ENCODE measurements at places on chromosomes 3 and 15.

- DNase-seq: no peak
These were observed 1049.1 kb downstream of the FHIT start for GRCh38 chr3:60202052-60202726.

GRCh38 chr3:40719660-40720287, 195.0 kb downstream of the ZNF621 start:
- DNase-seq: no peak

- DNase-seq: no peak
These were observed 111.1 kb downstream of the UBE3A start for GRCh38 chr15:25327686-25328085.

GRCh38 chr3:27507515-27508266, 23.5 kb upstream of the SLC4A7 start:
- no peak for DNase-seq

- DNase-seq: no peak
These were observed 1.1 kb downstream of the NPTN start for GRCh38 chr15:73631915-73632669.

GRCh38 chr3:23735062-23735461, 70.7 kb upstream of the UBE2E1 start:
- no peak for DNase-seq

DNA sequence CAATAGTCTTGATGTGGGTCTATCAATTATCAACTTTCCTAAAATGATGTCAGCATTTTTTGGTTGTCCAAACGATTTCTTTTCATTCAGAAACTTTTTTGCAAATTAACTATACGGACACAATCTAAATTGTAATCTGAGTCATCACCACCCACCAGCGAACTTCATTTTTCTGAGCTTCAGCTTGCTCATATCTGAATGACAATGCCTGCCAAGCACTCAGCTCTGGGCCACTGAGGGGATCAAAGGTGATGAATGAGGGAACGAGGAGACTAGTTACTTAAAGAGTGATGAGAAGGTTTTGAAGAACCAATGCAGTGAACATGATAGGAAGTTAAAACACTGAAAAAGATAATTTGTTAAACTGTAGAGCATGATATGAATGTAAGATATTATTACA, 14.9 kb upstream of the TBC1D23 start:
- DNase-seq: no peak

DNA sequence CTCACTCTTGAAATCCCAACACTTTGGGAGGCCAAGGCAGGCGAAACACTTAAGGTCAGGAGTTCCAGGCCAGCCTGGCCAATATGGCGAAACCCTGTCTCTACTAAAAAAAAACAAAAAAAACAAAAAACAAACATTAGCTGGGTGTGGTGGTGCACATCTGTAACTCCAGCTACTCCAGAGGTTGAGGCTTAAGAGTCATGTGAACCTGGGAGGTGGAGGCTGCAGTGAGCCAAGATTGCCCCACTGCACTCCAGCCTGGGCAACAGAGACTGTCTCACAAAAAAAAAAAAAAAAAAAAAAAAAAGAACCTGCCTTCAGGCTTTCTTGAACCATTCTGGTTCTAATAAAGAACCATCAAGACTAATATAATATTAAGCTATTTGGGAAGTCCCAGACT, 16.5 kb downstream of the ARPP19 start:
- no peak for DNase-seq

- DNase-seq: no peak
These were observed 32.9 kb upstream of the BNIP2 start for GRCh38 chr15:59722037-59722436.

DNA sequence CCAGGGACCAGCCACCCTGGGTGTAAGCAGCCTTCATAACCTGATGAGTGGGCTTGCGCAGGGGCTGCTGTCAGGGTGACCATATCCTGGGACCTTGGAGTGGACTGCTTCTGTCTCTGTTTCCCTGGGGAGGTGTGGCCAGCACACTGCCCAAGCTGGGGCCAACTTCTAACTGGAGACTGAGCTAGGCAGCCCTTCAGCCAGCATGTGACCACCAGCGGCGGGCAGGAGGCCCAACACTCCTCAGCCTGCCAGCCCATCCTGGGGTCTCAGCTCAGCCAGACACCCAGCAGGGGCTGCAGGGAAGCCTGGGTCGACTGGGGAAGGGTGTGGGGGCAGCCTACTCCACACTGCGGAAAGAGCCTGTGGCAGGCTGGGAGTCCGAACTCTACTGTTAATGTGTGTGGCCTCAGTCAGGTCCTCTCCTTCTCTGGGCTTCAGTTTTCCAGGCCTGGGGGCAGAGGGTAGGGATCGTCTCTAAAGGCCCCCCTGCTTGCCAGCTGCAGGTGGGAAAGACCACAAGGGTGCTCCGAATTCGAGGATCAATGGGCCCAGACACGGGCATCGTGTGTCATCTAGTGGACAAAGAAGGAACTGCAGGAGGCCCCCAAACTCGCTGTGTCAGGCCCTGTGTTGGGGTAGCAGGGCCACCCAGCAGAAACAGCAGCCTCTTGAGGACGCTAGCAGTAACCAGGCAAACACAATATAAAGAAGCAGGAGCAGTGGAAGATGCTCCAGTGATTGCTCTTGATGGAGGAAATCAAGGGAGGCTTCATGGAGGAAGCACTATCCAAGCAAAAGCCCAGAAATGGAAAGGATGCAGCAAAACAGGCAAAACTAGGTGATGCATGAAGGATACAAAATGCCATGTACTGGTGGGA, 2.0 kb upstream of the SEMA3G start:
- no peak for DNase-seq

DNA sequence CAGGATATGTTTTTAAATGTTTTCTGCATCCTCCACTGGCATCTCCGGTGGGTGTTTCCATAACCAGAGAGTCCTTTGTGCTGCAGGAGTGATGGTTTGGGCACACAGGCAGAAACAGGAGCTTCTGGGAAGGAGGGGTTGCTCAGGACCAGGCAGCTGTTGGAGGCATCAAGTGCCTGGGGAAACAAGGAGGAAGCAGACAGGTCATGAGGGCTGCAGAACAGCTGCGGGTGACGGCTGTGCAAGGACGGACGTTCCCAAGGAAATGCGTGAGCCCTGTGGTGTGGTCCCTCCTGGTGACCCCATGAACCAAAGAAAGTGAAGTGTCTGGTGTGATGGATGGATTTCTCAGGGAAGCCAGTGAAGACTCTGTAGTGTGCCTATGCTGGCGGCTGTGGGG, 61.2 kb upstream of the TNFAIP8L3 start:
- DNase-seq: no peak

- no peak for DNase-seq
These were observed 17.4 kb downstream of the SETD5 start for GRCh38 chr3:9414826-9415225.

- no peak for DNase-seq
These were observed 64.6 kb downstream of the CYP11A1 start for GRCh38 chr15:74302821-74303359.

DNA sequence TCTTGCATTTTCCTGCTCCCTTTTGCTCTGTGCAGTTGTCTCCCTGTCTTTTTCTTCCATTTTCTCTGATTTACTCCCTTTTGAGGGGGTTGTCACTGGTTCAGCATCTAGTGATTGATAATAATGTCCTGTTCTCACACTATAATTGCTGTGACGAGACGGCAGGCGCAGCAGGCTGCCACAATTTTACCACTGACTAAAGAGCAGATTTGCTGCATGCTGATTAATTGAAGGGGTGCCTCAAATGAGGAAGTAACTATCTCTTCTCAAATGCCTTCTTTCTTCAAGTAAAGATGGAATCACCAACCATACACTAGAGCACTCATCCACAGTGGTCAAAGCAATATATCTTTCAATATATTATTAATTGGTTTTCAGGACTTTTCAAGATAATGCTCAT, 219.3 kb downstream of the CBLB start:
- DNase-seq: no peak

DNA sequence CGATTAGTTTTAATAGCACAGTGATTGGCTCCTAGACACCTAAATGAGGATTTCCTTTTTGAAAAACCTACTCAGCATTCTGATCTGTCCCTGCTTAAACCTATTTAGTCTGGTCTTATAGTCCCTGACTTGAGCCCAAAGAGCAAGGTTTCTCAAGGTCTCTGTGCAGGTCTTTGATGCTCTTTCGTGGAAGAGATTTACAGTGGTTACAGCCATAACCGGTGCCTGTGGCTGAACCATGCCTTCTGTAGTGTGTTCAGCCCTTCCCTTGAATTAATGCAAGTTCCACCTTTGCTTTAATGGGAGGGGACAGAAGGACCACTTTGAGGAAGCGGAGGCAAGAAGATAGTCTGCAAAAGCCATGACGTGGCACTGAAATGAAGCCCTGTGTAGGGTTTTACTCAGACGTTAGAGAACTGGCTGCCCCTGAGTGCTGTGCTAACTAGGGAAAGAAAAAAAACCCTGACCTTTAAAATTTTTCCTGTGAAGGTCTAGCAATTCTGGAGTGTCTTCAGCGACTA, 43.0 kb downstream of the ZBTB38 start:
- DNase-seq: no peak

- DNase-seq: no peak
These were observed 326.5 kb upstream of the ZNF717 start for GRCh38 chr3:76111808-76112207.

- DNase-seq: no peak
These were observed 258.3 kb downstream of the IL5RA start for GRCh38 chr3:2851835-2852234.

- DNase-seq: no peak
These were observed 22.1 kb downstream of the AMOTL2 start for GRCh38 chr3:134352031-134352671.

DNA sequence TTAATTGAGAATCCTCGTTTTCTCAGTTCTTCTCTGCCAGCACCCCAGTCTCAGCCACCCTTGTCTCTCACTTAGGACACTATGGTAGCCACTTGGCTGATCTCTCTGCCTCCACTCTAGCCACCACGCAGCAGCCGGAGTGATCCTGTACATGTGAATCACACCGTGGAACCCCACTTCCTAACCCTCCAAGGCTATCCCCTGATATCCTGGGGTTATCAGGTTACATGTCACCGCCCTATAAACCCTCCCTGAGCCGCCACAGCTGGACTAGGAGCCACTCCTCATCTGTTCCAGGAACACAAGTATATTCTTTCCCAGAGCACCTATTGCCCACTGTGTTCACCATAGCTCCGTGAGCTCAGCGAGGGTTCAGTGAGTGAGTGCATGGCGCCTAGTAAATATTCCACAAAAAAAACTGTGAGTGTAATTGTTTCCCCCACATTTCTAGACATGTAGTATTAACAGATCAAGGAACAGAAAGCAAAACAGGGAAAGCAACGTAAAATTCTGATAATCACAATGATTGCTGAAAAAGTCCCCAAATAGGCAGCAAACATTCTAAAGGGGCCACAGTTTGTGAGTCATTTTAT, 661 bp upstream of the PARP14 start:
- DNase-seq: no peak

- no peak for DNase-seq
These were observed 73.1 kb downstream of the TFG start for GRCh38 chr3:100782348-100782747.

- DNase-seq: no peak
These were observed 10.7 kb downstream of the CGNL1 start for GRCh38 chr15:57386976-57387375.

DNA sequence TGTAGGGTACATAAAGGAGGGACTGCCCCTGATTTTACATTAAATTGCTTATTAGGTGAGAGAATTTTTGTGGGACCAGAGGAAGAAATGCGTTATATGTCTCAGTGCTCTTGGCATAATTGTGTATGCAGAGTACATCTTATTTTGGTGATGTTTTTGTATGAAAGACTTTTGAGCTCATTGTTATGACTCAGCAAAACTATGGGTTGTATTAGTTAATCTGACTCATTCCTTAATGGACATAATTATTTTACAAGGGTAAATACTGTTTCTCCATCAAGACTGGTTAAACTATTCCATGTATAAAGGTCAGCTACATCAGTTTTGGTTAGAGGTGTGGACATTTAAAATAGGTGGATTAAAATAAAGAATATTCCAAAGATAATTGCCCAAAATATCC, 156.8 kb downstream of the ALCAM start:
- peak; percentile 16 for DNase-seq

DNA sequence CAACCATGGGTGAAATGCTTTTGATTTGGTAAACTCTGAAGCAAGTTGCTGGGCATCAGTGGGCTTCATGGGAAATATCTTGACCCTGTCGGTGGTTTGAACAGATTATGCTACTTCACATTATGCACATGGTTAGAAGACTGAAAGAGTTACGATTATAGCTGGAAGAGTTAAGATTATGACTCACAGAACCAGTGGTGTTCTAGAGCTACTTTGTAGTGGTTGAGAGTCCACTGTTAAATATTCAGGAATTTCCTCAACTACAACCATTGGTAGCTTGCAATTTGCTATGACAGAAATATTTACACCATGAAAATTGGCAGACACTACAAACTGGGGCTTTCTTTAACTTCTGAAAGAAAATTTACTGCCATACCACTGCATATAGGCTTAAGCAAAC, 99.3 kb downstream of the GADL1 start:
- no peak for DNase-seq

- no peak for DNase-seq
These were observed 127.6 kb upstream of the MME start for GRCh38 chr3:154952553-154952952.

GRCh38 chr3:188670446-188670845, 501.3 kb upstream of the TPRG1 start:
- DNase-seq: no peak

DNA sequence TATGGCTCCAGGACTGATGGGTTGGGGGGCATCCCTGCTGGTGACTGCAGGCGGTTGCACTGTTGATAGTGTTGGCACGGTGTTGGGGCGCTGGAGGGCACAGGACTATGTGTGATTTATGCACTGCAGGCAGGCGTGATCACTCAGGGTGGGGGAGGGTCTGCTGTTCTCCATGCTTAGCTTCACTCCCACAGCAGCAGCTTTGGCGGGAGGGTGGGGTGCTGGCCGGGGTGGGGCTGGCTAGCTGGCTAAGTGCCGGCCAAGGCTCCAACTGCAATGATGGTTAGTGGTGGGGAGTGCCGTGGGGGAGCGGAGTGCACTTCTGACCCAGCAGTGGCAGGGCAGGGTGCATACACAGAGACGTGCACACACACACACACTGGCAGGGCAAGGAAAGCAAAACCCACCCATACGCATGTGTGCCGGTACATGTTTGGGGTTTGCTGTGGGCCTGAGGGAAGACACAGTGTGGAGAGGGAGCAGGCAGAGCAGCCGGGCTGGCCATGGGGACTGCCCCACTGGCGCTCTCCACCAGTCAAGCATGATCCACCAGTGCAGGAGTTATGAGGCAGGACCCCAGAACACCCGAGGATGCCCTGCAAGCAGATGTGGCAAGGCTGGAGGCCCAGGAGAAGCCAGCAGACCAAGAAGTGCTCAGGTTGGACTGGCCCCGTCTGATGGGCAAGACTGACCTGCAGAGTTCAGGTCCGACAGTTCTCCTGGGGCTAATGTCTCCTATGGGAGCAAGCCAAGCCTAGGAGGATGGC, 16.5 kb upstream of the FGF7 start:
- no peak for DNase-seq

Measured in BJ (cell line).